Left renal cortex interstitium (tissue), 4 donors: ENCODE measurements at places on chromosomes 7 and 10. TPM values are rescaled to one million over a fixed set of nuclear protein-coding genes. Genes with fewer than 3 reads are reported as not detected.
A peak's percentile ranks its signal among the peaks of the same experiment; 100 is the strongest.

DENND2A gene
- 35.1 TPM for polyA plus RNA-seq

WNT8B gene
- 0.69 TPM for polyA plus RNA-seq

LLCFC1 gene
- 1.3 TPM for polyA plus RNA-seq

SLC26A5 gene
- 0.22 TPM for polyA plus RNA-seq

POMZP3 gene
- 10.9 TPM for polyA plus RNA-seq

- DNase-seq, result no peak
Measured at GRCh38 chr7:151917791-151918509, 38.3 kb upstream of the GALNTL5 start.

DNA sequence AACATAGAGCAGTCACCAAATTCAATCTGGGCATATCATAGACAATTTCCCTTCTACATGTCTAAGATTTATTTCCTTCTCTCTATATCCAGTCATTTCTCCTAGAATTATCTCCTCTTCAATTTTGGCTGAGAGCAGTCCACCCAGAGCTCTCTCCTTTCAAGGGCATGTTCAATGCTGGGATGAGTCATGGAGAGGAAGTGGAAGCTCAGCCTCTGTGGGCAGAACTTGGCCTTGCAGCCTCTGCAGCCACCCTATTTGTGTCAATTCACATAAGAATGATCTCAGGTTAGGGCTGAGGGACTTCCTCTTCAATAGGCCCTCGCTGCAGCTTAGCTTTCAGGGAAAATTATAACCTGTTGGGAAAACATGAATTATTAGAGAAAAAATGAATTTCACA, 560.8 kb downstream of the POM121L12 start:
- DNase-seq, result no peak

DNA sequence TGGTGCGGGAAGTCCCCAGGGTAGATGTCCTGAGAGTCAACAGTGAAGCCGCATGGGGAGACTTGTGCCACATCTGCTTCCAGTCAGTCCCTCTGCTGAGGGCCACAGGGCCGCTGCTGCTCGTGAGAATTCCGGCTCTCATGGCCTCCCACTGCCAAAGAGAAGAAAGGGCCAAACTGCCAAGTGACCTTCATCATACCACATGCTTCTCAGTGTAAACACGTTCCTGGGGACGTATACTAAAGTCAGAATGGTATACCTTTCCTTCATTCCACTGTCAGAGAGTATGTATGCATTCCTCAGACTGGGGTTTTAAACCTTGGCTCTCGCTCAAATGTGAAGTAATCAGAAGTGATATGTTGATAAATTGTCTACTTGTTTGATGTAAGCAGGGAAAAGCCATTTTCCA, 52.8 kb upstream of the SEC61G start:
- no peak for DNase-seq

DNA sequence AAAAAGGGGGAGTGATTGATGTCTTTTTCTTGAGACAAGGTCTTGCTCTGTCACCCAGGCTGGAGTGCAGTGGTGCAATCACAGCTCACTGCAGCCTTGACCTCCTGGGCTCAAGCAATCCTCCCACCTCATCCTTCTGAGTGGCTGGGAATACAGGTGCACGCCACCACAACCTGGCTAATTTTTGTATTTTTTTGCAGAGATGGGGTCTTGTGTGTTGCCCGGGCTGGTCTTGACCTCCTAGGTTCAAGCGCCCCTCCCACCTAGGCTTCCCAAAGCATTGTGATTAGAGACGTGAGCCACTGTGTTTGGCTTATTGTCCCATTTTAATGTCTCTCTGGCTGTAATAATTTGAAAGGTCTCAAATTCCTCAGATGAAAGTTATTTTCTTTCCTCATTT, 21.8 kb downstream of the UPP1 start:
- DNase-seq, result no peak

- no peak for DNase-seq
Measured at GRCh38 chr7:17298102-17298839, at the start of gene AHR. AHR (plus strand) TSS chr7:17298652; CDS start chr7:17299265, 613 bp downstream.

DNA sequence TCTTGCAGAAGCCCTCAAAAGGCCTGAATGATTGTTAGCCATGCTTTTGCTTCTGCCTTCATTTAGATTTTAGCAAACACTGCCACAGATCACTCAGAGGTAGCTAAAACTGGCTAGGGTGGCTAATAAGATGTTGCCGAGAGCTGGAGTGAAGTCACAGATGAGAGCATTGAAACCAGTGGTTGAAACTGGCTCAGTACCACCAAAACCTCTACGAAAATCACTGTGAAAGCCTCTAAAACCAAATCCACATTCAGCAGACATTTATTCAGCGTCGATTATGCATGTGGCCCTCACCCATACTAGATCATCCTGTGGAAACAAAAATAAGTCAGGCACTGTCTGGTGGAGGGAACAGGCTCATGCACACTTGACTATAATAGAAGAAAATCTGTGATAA, 50.8 kb downstream of the PIK3CG start:
- DNase-seq, result no peak

- DNase-seq, result no peak
Measured at GRCh38 chr7:70679661-70680060, 452.3 kb upstream of the GALNT17 start.

GRCh38 chr10:110137142-110137545, 70.3 kb upstream of the MXI1 start:
- peak; percentile 56 for DNase-seq

DNA sequence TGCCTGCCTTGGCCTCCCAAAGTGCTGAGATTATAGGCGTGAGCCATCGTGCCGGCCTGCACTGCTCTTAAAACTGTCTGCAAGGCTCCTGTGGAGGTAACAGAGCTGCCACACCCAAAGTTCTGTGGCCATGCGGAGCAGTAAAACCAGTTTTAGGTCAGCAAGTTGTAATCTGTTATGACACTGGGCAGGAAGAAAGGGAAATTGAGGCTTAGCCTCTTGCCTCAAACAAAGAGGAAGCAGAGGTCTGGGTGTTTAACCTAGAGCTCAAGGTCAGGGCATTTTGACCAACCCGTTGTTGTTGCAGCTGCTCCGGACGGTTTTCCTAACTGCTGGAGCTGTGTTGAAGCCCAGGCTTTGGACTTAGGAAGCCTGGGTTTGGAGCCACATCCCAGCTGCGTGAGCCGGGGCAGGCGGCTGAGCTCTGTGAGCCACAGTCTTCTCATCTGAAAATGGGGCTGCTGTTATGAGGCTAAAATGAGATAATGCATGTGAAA, 7.4 kb upstream of the RRP12 start:
- DNase-seq, result no peak

- DNase-seq, result no peak
Measured at GRCh38 chr10:48509974-48510692, 94.7 kb downstream of the ARHGAP22 start.

DNA sequence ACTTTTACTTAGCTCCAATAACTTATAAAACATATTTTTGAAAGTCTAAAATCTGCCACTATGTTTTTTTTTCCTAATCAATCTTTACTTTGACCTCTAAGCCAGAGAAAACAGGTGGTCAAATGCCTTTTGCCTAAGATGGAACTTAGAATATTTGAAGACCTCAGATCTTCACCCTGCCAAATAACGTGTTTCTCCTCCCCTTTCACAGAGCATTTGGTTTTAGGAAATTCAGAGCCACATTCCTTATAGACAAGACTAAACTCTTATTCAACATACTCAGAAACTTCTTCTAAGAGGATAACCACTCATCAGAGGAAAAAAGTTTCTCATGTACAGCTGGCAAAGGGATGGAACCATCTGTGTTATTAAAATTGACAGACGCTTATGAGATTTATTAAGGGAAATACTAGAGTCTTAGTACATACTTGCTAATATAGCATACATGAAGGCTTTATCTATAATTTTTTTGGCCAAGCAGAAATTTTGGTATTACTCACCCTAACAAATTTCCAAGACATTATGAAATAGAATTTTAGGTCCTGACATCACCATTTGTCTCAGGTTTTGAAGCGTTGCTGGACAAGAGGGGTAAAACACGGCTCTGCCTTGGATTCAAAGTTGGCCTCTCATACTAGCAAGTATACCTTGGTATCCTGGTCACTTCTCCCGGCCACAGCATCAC, 2.6 kb upstream of the EGFR start:
- DNase-seq, result no peak

DNA sequence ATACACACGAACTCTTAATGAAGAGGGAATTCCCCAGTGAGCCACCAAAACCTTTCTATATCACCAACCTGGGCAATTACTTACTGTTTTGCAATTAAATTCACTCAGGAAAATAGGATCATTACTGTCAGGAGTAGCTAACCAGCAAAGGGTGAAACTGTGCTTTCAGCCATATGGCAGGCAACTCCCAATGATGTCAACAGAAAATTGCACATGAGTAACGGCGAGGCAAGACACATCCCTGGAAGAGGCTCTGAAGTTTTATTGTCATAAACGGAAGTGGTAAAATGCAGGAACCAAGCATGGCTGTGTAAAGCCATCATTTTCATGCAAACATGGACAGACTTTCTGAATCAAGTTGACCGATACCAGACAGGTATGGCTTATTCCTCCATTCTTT, 548.9 kb upstream of the AUTS2 start:
- DNase-seq, result no peak

DNA sequence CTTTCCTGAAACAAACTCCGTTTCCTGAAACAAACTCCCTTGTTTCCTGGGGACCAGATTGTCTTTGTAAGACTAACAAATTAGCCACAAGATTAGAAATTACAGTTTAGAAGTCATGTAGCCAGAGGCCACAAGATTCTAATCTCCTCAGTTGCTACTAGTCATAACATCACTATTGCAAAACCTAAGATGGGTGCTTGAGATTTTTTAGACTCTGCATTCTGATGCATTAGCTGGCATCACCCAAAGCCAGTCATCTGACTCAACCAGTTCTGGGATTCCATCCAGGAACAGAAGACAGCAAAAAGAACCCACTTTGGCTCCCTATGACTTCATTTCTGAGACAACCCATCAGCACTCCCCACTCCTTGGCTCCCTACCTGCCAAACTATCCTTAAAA, 367.9 kb upstream of the MBL2 start:
- no peak for DNase-seq

DNA sequence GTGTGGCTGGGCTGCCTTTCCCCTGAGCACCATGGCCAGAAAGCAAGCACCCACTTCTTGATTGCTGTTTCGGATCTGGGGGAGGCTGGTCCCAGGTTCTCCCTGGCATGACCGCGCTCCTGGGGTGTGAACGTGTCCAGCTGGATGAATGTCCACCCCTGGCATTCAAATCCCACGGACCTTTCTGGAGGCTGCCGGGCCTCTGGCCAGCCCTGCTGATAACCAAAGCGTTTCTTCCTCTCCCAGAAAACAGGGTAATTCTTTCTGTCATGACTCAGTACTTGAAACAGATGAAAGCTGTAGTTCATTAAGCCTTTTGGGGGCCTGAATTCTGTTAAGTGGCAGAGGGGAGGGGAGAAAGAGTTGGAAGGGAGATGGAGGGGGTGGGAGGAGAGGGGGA, 73.1 kb upstream of the SAMD8 start:
- DNase-seq, result no peak
